ENCODE measurements at places on chromosomes 13 and 19.

DNA sequence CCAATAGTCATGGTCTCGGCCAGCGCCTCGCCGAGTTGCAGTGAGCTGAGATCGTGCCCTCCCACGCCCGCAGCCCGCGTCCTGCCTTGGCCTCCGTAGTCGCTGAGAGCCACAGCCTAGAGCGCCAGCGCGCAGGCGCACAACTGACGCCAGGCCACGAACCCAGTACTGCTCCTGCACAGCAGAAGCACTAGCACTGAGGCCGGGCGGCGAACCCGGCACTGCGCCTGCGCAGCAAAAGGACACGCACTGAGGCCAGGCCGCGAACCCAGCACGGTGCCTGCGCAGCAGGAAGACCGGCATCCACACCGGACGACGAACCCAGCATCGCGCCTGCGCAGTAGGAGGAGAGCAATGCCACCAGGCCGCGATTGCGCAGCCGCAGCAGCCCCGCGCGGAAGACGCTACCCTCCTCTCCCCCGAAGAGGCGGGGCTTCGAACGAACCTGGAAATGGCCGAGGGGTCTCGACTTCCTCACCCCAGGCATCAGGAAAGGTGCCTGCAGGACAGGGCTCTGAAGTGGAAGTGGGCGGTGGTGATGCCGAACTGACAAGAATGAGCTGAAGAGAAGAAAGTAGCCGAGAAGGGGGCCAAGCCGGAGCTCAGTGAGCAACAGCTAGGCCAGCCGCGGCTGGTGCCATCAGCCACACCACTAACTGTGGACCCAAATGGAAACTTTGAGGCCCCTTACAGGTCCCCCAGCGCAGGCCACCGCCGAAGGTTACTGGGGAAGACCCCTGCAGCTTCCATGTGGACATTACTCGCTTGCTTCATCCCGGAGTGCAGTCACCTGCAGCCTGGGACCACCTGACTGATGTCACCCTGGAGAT lies 7.5 kb downstream of the F10 start:
- no peak for DNase-seq

DNA sequence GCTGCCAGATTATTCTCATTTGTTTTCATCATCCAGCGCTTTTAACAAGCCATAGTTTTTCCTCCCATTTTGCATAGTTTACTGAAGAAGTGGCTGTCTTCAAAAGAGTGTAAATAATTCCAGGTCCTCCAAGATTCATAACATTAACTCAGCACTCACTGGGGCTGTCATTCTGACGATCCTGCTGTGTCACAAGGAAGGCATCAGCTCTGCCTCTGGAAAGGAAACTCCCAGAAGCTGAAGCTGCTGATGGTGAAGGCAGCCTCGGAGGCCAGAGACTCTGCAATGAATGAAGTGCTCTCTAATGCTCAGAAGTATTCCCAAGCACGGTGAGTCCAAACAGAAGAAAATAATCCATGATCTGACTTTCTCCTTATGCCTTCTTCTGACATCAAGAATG lies 60.0 kb downstream of the FLT1 start:
- DNase-seq, result no peak

DNA sequence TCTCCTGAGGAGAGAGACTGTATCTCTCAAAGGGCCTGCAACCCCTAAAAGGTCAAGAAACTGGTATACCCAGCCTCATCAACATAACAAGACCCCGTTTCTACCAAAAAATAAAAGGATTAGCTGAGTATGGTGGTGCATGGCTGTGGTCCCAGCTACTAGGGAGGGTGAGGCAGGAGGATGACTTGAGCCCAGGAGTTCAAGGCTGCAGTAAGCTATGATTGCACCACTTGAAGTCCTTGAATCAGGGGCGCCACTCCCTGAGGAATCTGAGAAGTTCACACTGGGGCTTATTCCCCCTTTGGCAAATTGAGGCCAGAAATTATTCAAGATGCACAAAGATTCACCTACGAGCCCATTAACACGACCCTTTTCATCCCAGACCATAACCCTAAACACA lies 83.0 kb downstream of the TSHZ3 start:
- no peak for DNase-seq

- no peak for DNase-seq
Observed at GRCh38 chr19:18313398-18313797, 9.5 kb downstream of the LSM4 start.

DNA sequence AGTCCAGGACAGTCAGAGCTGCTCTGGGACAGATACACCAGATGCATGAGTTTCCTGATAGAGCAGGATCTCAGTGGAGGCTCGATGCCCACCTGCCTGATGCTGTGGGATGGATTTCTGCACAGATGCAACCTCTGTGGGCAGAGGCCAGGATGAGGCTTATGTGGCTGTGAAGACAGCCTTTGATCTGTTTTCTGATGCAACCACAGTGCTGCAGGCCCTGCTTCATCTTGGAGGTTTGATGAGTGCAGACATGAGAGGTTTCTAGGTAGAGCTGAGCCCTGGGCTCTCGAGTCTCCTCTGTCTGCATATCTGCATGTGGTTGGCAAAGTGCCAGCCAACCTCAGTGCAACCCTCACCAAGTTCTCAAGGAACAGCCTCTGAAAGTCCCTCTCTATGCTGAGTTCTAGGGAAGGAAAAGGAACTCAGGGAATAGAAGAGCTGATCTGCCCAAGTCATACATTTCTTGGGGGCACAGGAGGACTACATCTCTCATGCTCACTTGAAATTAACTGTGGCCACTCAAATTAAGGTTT lies 23.1 kb upstream of the TSHZ3 start:
- no peak for DNase-seq

DNA sequence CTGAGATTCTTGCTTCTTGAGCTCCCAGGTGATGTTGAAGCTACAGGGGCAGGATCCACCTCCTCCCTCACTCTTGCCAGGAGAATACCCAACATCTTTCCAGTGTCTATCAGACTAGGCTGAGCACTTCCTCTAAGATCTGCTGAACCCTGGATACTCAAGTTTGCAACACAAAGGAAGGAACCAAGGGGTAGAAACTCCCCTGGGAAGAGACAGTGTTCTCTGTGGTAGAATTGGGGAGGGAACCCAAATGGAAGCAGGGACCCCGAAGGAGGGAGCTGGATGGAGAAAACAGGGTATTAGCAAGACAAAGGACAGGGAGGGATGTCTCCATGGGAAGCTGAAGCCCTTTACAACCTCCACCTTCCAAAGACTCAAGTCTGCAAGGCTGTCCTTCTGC lies 117.6 kb downstream of the DNAJC15 start:
- DNase-seq, result no peak

Measured in LoVo (cell line).